ENCODE measurements at places on chromosomes 3 and 15.
A peak's percentile ranks its signal among the peaks of the same experiment; 100 is the strongest.

DNA sequence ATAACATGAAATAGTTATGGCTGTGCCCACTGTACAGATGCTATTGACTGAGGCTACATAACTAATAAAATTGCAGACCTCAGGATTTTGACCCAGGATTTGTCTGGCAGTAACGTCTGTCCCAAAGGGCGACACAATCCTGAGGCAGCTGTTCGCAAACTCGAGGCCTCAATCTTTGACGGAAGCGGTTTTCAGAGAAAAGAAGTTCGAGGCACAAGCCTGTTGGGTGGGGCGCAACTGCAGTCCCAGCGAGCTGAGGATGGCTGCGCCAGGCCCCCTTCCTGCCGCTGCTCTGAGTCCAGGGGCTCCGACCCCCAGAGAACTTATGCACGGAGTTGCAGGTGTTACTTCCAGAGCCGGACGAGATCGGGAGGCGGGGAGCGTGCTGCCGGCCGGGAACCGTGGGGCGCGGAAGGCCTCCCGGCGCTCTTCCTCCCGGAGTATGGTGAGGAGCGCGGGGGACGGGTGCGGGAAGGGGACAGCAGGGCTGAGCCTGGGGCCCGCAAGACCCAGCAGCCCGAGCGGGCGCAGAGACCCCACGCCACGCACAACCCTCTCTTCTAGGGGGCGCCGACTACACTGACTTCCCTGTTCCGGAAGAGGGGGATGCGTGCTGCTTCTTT is at the start of gene PARP15:
Gene PARP15 (plus strand): TSS at position 242 of the 623 bp plus-strand sequence. CDS start 18 bp downstream, at position 260.
- DNase-seq, result no peak

- no peak for DNase-seq
Measured at GRCh38 chr3:182808041-182808770, 14.9 kb downstream of the ATP11B start.

GRCh38 chr3:134068429-134068828 is 38.7 kb upstream of the SLCO2A1 start:
- DNase-seq, result no peak

GRCh38 chr15:92707880-92708551 is 52.4 kb upstream of the FAM174B start:
- DNase-seq, result no peak

DNA sequence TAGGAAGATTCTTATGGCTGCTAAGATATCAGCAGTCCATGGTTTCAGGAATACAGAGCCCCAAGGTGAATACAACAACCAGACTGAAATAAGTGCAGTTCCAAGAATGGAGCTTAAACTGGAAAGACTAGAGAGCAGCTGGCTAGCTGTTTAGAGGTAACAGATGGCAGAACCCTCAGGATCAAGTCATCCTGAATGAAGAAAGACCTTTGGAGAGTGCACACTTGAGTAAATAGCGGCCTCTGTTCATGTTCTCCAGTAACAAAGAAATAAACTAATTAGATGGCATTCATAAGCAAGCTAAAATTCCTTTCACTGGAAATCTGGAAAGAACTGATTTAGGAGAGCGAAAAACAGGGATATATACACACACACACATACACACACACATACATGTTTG is 968.4 kb downstream of the FHIT start:
- no peak for DNase-seq

DNA sequence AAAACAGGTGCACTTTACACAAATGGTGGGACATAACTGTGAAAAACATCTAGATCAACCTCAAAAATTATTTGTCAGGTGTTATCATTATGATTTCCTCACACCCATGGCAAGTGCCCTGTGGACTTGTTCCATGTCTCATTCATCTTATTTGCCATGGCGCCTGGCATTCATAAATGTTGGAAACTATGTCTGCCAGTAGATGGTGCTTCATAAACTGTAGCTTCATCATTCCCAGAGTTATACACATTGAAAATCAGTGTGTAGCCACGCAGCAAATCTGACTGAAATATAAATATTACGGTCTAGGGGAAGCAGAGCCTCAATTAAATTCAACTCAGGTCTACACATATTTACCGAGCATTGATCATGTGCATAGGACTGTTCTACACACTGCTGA is 90.7 kb downstream of the IMPG2 start:
- DNase-seq, result no peak

GRCh38 chr3:16290827-16291196 is 25.8 kb downstream of the OXNAD1 start:
- no peak for DNase-seq

GRCh38 chr3:34534013-34534412 is 735.6 kb downstream of the PDCD6IP start:
- no peak for DNase-seq

GRCh38 chr3:94175677-94176076 is 112.8 kb downstream of the NSUN3 start:
- DNase-seq, result no peak

DNA sequence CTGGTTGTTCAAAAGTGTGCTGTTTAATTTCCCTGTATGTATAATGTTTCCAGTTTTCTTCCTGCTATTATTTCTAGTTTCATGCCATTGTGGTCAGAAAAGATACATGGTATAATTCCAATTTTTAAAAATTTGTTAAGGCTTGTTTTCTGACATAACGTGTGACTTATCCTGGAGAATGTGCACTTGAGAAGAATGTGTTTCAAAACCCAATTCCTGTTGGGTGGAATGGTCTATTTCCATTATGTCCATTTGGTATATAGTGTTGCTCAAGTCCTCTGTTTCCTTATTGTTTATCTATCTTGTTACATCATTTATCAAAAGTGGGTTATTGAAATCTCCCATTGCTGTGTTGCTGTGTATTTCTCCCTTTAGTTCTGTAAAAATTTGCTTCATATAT is 215.4 kb downstream of the GREM1 start:
- DNase-seq, result no peak

DNA sequence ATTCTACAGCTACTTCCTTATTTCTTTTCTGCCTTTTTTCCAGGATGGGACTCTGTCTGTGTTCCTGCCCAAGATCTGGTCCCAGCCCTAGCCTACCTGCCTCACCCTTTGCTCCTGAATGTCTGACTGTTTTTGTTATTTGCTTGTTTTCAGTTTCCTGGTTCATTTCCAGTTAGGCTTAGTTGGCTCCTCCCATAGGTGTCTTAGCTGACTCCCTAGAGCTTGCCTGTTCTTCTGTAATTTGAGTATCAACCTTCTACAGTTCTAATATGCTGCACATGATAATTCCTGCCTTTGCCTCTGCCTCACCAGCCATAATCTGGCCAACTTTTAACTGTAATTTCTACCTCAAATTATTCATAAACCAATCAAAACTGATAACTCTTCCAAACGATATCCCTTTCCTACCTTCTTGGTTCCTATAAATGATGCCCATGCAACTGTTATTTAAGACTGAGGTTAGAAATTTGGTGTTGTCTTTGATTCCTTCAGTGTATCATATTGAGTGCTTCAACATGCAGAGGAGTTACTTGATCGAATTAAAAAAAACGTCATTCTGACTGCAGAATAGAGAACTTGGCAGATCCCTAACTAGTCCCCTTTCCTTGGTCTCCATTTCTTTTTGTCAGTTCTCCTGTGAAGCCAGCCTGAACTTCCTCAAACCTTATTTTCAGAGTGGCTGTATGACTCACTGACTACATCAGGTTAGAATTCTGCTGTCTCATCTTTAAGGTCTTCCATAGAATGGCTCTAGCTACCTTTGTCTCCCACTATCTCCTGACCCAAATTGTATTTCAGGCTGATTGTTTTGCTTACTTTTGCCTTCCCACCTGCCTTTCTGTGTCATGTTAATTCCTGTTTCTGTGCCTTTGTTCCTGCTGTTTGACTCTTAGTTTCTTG is 8.4 kb downstream of the GOLM2 start:
- no peak for DNase-seq

GRCh38 chr3:193857996-193858395 is 265.0 kb downstream of the OPA1 start:
- no peak for DNase-seq

GRCh38 chr3:88113311-88114162 is 36.2 kb upstream of the C3orf38 start:
- peak; percentile 17 for DNase-seq

- no peak for DNase-seq
Measured at GRCh38 chr3:182138393-182138792, 426.7 kb downstream of the SOX2 start.

DNA sequence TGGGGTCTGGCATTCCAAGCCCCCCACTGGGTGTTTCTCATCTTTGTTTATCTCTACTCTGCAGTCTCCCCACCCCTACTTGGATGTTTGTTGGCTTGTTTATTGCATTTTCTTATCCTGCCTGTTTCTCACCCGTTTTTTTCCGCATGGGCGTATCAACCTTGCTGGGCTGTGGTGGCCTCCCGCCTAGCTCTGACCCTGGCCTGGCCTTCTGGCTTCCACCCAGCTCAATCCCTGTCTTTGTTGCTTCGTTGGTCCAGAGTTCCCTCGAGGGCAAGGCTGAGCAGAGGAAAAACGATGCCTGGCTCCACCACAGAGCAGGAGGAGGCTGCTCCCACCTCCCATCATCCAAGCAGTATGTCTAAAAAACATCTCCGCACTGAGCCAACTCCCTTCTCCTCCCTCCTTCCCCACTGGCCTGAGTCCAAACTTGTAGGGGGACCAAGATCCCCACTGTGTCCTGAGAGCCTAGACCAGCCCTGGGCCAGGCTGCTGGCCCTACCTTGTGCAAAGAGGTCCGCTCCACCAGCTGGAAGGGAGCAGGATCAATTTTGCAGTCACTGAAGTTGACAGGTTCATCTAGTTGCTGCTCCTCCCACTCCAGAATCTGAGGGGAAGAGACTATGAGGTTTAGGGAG is 9.8 kb downstream of the CLCN2 start:
- DNase-seq, result no peak

- DNase-seq, result no peak
Measured at GRCh38 chr15:89794627-89795241, 18.6 kb downstream of the MESP2 start.

- DNase-seq, result no peak
Measured at GRCh38 chr3:25426408-25426807, 1.7 kb upstream of the RARB start.

GRCh38 chr3:7707187-7707586 is 794.4 kb upstream of the LMCD1 start:
- no peak for DNase-seq

DNA sequence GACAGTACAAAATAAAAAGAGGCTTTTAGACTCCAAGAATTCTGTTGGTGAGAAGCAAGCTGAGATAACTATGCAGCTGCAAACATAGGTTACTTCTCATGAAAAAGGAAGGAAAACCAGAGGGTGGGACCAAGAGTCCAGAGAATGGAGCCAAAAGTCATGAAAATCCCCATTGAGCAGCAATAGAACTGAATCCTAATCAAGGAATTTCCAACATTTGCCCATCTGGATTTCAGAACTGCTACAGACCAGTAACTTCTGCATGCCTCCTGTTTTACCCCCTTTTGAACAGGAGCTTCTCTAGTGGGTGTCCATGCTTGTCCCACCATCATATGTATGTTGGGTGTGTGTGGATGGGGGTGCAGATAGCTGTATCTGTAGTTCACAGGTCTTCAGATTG is 33.6 kb upstream of the BNC1 start:
- DNase-seq, result no peak

- no peak for DNase-seq
Measured at GRCh38 chr15:85142312-85142711, 160.7 kb downstream of the PDE8A start.

- DNase-seq, result peak; percentile 28
Measured at GRCh38 chr3:51942603-51943450, 664 bp downstream of the PARP3 start.

DNA sequence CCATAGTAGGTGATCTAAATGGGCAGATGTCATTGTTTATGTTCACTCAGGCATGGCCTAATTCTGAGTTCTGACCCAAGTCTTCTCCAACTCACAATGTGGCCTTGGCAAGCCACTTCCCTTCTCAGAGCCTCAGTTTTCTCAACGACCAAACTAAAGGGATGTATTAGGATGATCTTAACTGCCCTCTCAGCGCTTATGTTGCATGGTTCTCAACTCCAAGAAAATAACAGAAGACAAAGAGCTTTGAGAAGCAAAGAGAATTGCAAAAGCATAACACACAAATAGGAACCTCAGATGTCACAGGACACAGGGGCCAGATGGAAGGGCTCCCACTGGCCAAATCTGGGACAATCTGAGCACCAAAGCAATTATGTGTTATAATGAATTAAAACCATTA is 8.6 kb downstream of the RHCG start:
- DNase-seq, result no peak

- DNase-seq, result no peak
Measured at GRCh38 chr3:36653095-36653494, 111.3 kb downstream of the DCLK3 start.

GRCh38 chr3:188001093-188001492 is 152.9 kb upstream of the LPP start:
- no peak for DNase-seq

GRCh38 chr3:149555927-149556326 is 81.4 kb downstream of the TM4SF4 start:
- no peak for DNase-seq

DNA sequence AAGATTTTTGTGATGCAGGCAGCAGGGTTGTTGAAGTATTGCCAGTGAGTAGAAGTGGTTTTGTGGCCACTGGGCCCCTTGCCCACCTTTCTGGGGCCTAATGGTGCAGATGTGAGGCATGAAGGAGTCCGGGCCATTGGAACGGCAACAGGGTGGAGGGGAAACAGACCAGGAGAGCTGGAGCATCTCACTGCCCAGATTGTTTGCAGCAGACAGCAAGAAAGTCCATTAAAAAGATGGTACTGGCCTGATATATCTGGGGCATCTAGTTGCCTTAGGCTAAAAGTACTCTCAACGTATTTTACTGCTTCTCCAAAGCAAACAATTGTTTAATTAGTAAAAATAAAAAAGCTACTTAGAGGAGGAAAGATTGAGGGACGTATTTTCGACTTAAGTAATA is 298.4 kb downstream of the SATB1 start:
- DNase-seq, result no peak

- no peak for DNase-seq
Measured at GRCh38 chr3:100525753-100526612, 33.6 kb downstream of the TMEM45A start.

DNA sequence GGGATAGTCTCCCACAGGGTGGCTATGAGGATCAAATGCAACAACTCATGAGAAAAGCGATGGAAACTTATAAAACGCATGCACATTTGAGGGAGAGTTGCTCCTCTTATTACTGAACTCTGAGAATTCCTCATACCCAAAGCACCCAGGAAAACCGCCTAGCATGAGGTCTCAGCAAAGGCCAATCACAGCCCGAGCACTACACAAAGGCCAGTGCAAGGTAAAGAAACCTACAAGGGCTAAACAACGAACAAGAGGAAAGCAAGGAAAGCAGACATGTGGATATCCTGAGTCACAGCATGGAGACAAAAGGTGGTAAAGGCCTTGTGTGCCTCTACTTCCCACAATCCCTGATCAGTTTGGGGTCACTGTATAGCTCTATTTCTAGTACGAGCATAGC is 7.1 kb downstream of the RAB43 start:
- no peak for DNase-seq

GRCh38 chr3:148106062-148106461 is 591.6 kb upstream of the AGTR1 start:
- no peak for DNase-seq

- DNase-seq, result no peak
Measured at GRCh38 chr3:37897763-37898162, 36.1 kb downstream of the CTDSPL start.

GRCh38 chr3:156811089-156811862 is 14.9 kb upstream of the LEKR1 start:
- DNase-seq, result no peak
